H54 (cell line): ENCODE measurements at places on chromosomes 12 and 14.

DNA sequence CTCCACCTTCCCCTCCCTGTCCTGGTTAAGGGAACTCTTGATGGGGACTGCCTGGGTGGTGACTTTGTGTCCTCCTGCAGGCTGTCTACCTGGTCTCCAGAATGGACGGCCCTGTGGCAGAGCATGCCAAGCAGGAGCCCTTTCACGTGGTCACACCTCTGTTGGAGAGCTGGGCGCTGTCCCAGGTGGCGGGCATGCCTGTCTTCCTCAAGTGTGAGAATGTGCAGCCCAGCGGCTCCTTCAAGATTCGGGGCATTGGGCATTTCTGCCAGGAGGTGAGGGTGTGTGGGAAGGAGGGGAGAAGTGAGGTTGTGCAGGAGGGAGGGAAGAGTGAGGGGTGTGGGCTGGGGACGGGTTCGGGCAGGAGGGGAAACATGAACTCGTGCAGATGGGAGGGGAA lies 5.7 kb downstream of the SDSL start:
- no peak for DNase-seq

DNA sequence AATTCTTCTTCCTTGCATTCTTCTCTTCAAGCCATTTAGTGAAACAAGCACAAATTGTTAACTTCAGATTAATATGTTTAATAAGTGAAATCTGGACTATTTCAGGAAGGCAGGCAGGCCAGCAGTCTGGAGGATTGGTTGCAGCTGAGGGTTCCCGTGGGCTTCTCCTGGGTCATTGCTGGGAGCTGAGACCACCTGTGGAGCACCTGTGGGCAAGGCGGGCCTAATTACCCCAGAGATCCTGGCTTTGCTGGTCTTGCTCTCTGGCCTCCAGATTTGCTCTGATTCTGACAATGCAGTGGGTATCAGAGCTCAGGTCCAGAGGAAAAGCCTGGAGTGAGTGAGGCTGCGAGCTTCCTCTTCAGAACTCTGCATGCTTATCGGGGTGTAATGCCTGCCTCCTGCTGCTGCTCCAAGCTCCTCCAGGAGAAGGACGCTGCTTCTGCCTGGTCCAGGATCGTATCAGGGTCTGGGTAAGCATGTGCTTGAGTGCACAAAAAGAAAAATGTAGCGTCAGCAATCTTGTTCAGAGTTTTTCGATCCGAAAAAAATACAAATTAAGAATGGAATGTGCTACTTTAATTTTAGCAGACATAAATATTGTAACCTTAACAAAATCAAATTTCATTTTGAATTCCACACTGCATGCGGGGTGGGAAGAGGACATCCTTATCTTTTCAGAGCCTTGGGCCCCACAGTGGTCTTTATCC lies 93.8 kb downstream of the TMEM30B start:
- DNase-seq = no peak

DNA sequence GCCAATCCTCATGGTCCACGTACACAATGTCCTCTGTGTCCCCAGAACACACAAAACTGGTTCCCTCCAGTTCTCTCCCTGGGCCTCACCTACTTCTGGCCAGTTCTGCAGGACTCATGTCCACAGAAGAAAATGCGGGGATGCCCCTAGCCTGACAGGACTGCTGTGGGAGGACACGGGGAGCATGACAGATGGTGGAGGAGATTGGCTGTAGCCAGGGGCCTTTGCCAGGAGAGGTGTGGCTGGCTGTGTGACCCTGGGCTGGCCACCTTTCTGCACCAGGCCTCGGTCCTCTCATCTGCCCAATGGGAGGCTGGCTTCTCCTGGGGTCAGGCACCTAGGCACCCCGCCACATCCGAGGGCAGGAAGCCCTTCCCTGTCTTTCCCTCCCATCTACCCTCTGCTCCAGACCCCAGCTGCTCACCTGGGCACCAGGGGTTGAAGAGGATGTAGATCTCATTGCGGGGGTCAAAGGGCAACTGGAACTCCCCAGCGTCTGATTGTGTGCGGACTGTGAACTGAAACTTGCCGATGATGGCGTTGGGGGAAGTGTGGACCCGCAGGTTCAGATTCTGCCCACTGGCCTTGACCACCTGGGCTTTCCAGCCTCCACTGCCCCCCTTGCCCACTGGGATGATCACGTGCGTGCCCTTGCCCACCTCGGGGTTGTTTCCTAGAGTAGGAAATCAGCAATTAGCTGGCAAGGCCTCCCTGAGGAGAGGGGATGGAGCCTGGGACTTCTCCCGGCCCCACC lies 2.8 kb downstream of the TGM1 start:
- DNase-seq = no peak

DNA sequence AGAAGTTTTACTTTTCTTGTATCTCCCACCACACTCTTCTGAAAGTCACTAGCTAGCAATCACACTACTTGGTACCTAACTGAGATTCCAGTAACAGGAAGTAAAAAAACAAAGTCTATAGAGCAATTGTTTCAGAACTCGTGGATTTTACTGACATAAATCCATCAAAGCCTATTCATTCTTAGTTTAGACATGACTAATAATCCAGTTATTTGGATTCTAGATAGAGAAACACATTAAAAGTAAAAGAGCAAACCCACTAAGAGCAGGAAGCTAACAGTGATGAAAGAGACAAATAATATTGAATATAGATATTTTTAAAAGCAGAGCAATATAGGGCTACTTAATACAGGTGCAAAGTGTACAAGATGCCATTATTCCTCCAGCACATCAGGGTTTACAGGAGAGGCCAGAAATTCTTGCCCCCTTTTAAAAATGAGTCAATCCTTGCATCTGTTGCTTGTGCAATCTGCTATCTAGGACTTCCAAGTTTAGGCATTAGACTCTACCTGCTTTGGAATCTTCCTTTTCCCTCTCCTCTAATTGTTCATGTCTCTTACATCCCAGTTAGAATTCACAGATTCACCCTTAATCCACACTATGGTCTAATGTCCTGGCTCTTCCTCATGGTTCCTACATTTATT lies 6.0 kb downstream of the HEATR5A start:
- DNase-seq = no peak

DNA sequence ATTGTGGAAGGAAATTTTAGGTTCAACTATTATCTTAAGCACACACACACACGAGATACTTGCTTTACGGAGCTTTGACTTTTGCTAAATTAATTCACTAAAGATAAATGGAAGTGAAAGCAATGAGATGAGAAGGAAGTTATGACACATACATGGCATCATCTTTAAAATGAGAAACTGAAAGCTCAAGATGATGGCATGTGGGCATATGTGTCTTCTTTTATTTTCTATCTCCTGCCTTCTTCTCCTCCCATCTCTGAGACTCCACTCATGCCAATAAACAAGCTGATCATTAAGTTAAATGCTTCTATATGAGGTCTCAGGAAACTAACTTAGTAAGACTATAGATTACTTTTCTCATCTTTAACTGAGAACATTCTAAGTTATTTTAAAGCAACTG lies 216.7 kb downstream of the MED13L start:
- no peak for DNase-seq

GRCh38 chr12:107144990-107145389 lies 51.6 kb upstream of the CRY1 start:
- DNase-seq = no peak

GRCh38 chr12:58163021-58163420 lies 221.7 kb downstream of the ATP23 start:
- DNase-seq = no peak

DNA sequence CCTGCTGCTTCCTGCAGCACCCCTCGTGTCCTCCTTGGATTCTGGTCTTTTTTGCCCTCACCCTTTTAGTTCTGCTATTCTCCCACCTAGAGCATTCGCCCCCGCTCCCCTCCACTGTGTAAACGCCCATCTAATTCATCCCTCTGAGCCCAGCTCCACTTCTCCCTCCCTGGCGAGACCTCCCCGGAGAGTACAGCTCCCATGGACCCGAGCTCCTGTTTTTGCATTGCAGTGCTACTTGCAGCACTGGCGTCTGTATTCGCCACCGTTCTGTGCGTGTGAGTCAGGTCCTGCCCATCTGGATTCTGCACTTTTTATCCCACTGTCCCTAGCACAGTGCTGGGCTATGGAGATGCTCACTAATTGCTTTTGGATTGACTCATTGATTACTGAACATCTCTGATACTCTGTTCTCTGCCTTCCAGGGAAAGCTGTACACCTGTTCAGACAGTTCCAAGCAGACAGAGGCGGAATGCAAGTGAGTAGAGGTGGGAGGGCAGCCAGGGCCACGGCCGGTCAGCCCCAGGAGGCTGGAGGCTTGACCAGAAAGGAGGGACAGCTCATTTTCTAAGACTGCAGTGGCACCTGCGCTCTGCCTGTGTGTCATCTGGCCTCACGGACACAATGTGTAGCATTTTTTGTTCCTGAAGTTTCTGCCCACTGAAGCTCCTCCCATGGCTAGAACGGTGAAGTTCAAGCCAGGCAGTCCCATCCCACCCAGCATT lies 188.4 kb upstream of the FKBP4 start:
- no peak for DNase-seq

DNA sequence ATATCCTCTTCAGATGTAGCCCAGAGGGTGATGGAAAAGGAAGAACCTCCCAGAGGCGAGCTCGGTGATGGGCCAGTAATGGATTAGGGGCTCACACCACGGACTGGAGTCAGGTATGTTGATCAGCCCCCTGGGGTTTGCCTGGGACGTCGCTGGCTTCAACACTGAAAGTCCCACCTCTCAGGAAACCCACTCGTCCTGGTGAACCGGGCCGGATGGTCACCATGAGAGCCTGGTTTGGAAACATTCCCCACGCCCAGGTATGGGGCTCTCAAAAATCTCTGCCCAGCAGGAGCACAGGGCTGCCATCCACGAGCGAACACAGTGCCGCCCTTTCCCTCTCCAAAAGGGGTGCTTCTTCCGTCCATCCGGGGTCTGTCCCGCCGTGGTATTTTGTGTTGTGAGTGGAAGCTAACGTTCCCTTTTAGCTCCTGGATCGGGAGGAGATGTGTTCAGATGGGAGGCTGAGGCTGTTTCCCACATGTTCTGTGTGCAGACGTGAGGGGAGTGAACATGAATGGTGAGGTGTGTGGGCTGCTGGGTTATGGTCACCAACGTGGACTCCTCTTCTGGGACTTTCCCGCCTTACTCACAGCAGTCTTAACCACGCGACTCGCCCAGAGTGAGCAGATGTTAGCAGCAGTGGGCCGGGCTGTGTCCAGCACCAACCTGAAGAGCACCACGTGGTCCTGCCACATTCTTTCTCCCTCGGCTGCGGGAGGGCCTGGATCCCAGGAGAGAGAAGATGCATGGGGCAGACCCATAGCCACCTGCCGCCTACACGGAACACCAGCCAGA lies 139.2 kb downstream of the KIF26A start:
- DNase-seq = no peak

- no peak for DNase-seq
Measured at GRCh38 chr14:69755296-69755695, 11.6 kb upstream of the SRSF5 start.

DNA sequence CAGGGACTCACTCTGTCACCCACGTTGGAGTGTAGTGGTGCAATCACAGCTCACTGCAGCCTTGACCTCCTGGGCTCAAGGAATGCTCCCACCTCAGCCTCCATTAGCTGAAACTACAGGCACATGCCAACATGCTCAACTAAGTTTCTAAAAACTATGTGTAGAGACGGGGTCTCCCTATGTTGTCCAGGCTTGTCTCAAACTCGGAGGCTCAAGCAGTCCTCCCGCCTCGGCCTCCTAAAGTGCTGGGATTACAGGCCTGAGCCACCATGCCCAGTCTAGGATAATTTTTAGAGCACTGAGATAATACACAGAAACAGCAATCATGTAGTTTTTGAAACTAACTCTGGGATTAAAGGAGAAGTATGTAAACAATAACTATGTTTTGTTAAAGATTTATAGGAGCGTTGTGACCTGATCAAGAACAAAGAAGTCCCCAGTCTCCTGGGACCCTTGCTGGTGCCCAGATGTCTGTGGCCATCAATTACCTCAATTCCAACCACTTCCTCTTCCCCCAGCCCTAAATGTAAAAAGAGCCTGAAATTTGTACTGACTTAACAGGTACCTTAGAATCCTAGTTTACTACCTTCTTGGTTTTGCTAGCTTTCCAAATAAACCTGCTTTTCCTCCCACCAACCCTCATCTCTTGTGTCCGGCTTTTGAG lies 28.9 kb upstream of the EGLN3 start:
- no peak for DNase-seq

DNA sequence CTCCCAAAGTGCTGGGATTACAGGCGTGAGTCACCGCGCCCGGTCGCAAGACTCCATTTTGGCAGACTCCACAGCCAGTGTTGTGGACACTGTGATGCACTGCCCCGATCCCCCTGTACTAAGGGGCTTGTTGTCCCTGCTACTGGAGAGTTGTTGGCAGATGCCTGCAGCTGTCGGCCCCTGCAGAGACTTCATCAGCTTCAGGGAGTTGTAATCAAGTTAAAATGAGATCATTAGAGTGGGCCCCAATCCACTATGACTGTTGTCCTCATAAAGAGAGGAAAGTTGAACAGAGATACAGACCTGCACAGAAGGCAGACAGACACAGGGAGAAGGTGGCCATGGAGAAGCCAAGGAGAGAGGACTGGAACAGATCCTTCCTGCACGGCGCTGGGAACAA lies 23.7 kb upstream of the TUBA1A start:
- DNase-seq = no peak

- DNase-seq = no peak
Measured at GRCh38 chr14:95164506-95164905, 7.2 kb upstream of the DICER1 start.

GRCh38 chr12:32273712-32274111 lies 125.6 kb upstream of the FGD4 start:
- no peak for DNase-seq

DNA sequence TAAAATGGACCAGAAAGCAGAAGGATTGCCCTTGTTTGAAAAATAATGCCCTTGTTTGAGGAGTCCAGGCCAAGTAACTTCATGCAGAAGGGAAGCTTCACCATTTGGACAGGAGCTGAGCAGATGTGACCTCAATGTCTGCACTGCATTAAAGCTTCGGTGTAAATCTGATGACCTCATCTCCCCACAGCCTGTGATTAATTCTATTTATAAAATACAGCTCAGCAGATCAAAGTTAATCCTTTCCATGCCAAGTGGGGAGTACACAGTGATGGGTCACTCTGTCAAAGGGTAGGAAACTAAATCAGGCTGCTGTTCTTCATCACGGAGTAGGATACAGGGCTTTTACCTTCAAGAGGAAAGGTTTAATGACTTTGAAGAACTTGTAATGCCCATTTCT lies 533.7 kb downstream of the RPS29 start:
- no peak for DNase-seq

GRCh38 chr14:106874350-106874749 lies 1348.0 kb downstream of the TMEM121 start:
- no peak for DNase-seq

GRCh38 chr14:92951261-92951660 lies 28.3 kb downstream of the CHGA start:
- no peak for DNase-seq
